ENCODE measurements at places on chromosomes 6 and 20.

- no peak for DNase-seq
These were observed at the start of gene CCN2 for GRCh38 chr6:131950767-131951575. CCN2 (minus strand) TSS chr6:131951372; CDS start chr6:131951172, 200 bp downstream.

- peak; percentile 85 for DNase-seq
These were observed at the start of gene FAM210B for GRCh38 chr20:56358600-56359211. FAM210B (plus strand) TSS chr20:56358974; CDS start chr20:56359006, 32 bp downstream.

DNA sequence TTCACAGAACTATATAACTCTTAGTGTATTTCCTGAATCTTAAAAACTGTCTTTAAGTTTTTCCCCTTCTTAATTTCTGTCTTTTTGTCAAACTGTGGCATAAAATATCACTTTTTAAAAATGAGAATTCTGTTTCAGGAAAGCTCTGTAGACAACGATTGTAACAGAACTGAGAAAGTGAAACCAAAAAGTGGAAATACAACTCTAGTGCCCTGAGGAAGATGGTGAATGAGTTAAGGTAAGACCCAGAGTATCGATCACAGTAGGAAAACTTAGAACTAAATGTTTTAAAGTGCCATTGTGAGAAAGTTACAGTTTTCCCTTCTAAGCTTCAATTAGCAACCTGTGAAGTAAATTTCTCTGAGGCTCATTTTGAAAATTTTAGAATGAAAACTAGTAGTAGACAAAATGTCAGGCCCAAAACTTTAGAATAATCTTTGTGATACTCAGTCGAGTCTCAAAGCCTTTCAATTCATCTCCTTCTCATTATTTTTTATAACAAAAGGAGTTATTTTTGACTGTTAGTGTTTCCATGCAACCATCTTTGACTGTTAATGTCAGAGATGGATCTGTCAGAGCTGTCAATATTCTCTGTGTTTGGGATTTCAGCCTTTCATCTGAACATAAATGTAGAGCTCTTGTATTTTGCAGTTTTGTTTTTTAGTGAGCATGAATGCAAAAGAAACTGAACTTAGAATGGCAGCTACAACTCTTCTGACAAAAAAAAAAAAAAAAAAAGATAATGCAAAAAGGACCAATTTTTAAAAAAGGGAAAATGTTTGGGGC, 19.0 kb upstream of the TRDN start:
- DNase-seq, result no peak

DNA sequence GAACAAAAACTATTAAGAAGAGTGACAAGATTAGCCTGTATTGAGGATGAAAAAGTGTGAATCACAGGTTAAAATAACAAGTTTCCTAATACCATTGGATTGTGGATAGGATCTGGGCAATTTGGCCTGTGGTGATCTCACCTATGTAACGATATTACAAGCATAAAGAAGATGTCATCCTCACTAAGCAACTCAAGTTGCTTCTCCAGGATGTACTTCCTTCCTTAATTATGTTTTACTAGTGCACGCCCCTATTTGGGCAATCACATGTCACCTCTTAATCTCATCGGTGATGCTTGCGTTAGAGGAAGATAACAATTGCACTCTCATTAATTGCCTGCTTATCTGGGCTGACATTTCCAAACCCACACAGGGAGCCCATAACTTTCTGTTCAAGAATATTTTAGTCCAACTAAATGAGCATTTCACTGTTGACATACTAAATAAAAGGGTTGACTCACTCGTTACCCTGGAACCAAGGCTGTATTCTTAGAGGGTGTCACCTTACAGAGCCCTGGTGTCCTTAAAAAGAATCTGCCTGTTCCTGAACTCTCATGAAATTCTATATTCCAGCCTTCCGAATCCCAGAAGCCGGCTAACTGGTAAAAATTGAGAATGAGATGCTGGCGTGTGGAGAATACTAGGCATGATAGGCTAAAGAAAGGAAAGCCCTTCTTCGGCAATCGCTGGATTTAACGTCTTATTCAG, 88.2 kb upstream of the ATXN1 start:
- DNase-seq, result no peak

DNA sequence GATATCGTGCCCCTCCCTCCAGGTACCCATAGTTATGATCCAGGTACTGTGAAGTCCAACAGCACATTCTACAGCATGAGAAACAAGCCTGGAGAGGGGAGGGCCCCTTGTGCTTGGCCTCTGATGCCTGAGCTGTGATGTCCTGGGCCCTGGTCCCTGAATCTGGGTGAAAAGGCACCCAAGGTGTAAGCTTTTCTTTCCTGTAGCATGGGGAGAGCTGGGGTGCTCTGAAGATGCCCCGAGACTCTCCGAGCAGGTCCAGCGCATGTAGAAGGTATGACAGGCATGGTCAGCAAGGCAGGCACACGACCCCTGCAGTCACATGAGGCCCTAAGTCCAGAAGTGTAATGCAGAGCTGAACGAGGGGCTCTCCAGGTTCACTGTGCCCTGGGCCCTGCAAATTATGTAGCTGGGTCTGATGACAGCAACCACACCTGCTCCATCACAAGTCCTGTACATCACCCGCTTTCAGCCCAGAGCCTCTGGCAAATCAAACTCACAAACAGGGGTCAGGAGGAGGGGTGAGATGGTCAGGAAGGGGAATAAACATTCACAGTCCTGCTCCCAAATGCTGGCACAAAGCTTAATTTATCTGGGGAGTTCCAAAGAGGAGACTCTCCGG, 1.8 kb upstream of the CTSZ start:
- DNase-seq, result no peak

GRCh38 chr20:59972037-59972801, 14.0 kb downstream of the CDH26 start:
- DNase-seq, result no peak

DNA sequence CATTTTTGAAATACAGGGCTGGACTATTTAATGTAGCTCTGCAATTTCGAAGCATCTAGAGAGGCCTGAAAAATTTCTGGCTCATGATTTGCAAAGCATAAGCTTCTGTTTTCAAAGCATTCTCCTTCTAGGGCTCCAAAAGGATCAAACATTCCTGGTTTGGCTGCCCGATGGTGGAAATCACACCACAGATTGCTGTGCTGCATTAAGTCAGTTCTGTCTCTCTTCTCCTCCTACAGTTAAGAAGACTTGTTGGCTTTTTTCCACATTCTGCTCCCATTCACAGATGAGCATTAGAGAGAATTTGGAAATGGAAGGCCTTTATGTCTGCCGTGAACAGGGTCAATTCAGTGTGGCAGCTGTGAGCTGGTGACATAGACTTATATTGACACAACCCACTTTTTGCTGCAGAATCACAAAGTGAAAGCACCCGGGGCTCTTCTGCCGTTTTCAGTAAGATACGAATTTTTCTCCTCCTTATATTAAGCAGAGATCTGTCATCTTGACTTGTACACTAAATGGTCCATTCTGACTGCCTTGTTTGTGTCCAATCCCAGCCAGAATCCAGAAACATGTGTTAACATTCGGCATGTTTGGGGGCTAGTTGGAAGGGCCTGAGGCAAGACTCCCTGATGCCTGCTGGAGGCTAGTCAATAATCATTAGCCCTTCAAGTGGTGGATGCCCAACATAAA, 330.8 kb upstream of the DEFB112 start:
- DNase-seq, result no peak

DNA sequence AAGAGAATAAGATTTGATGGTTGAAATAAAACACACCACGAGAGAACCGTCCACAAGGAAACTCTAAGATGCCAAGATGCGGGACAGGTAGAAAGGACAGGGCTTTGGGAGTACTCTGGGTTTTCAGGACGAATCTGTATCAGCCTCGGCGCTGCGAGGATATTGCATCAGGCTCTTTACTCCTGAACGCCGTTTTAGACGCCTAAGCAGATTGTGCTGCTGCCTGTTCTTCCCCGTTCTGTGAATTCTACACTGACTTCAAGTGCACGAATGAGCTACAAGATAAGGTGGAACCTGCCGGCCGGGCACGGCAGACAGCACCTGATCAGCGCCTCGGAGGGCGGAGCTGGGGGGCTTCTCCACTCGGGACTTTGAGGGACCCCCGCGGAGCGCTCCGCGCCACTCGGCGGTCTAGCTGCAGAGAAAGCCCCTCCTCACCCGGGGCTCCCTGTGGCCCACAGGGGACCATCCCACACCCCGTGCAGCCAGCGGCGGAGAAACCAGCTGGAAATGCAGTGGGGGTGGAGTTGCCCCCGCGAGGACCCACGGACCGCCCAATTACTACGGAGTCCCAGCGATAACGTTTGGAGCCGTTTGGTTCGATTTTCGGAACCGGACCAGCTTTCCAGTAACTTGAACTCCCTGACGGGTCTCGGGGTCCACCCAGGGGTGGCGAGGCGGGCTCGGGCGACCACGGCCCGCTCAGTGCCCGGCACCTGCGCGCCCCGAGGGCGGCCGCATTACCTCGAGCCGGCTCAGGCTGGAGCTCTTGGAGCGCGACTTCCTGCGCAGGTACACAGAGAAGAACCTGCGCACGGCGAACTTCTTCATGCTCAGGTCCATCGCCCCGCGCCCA, 646 bp downstream of the RPS6KA2 start:
- peak; percentile 51 for DNase-seq

DNA sequence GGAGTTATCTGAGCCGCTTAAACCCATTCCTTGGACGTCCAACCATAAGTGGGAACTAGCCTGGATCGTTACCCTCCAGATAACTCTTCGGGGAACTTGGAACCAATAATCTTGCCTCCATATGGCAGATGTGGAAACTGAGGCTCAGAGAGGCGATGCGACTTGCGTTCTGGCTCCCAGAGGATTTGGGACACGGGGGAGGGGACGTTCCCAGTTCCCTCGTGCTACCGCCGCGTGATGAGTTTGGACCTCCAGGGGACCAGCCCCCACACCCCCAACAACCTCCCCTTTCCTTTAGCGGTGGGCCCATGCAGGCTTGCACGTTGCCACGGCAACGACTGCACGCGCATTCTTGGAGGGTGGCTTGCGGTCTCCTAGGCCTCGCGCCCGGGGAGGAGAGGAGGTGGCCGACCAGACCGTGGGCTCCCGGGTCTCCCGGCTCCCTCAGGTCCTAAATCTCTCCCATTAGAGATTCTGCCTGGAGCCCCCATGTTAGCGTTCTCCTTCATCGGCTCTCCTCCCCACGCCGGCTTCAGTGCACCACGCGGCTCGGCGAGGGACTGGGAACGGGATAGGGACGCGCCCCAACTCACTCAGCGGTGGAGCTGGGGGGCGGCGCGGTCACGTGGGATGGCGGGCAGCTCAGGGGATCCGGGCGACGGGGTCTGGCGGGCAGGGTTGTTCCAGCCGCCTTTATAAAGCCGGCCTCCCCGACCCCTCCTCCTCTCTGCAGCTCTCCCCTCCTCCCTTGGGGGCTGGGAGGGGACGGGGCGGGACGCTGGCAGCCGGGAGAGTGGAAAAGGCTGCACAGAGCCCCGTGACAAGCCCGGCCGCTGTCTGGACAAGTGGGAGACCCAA, at the start of gene PLTP:
PLTP (minus strand) TSS at position 670 of the 858 bp plus-strand sequence. CDS start 703 bp downstream, outside the sequence.
- peak; percentile 54 for DNase-seq

GRCh38 chr20:33811776-33812151, 616 bp downstream of the CHMP4B start:
- peak; percentile 46 for DNase-seq

GRCh38 chr20:47703748-47704147, 81.5 kb downstream of the SULF2 start:
- no peak for DNase-seq

DNA sequence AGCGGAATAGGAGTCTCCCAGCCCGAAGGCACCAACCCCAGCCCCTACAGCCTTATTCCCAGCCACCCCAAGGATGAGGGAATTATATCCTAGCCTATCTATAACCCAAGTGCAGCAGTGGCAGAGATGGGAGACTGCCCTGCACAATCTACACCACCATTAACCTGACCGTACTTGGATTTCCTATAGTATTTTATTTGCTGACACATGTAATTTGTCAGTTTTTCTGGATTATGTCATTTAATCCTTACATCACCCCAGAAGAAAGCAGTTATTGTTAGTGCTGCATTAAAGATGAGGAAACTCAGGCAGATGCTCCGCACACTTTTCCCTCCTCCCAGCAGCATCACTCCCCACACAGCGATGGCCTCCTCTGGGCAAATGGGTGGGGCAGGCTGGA, 6.0 kb downstream of the BFSP1 start:
- no peak for DNase-seq

DNA sequence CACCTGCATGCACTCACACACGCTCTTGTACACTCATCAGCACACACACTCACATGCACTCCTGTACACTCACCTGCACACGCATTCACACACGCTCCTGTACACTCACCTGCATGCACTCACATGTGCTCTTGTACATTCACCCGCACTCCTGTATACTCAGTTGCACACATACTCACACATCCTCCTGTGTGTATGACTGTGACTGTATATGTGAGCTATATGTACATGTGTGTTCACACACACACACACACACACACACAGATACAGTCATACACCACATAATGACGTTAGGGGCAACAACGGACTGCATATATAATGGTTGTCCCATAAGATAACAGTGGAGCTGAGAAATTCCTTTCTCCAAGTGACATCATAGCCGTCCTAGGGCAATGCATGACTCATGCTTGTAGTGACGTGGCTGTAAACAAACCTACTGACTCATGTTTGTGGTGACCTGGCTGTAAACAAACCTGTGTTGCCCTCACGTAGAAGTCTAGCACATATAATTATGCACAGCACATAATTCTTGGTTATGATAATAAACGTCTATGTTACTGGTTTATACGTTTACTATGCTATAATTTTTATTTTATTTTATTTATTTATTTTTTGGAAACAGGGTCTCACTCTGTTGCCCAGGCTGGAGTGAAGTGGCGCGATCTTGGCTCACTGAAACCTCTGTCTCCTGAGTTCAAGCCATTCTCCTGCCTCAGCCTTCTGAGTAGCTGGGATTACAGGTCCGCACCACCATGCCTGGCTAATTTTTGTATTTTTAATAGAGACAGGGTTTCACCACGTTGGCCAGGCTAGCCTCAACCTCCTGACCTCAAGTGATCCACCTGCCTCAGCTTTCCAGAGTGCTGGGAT, 22.8 kb upstream of the TAF4 start:
- no peak for DNase-seq

DNA sequence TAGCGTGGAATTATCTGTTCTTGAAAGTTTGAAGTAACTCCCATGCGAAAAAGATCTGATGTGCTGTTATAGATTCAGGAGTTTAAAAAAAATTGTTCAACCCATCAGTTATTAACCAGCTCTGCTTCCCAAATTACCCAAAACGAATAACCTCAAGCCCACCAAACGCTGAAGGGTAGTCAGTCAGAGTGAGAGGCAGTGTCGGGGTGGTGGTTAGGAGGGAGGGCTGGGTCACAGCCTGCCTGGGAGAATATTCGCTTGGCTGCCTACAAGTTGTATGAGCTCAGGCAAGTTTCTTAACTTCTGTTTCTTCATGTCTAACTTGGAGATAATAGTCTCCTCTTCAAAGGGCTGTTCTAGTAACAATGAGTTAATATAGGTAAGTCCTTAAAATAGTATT, 114.6 kb downstream of the JPH2 start:
- DNase-seq, result no peak

GRCh38 chr6:134170844-134171243, 118.4 kb upstream of the SLC2A12 start:
- no peak for DNase-seq
